ENCODE measurements at places on chromosomes 11 and 22. TPM values are rescaled to one million over a fixed set of nuclear protein-coding genes. Genes with fewer than 3 reads are reported as not detected.

The DDX10 gene
- 46.2 TPM for total RNA-seq

The FAM180B gene
- total RNA-seq: not detected

The CD3E gene
- total RNA-seq: not detected

The PTPRCAP gene
- 0.40 TPM for total RNA-seq

The HBD gene
- total RNA-seq: not detected

The MOGAT2 gene
- total RNA-seq: not detected

Measured in pulmonary artery endothelial cell (primary cell).